ENCODE measurements at places on chromosomes 7 and 10.

- DNase-seq, result no peak
- no peaks in the 10 kb centered on the region for H3K27me3 ChIP-seq
- no peaks in the 10 kb centered on the region for H3K4me1 ChIP-seq
- H3K36me3 ChIP-seq, result no peaks in the 10 kb centered on the region
These were observed 135.3 kb downstream of the ADARB2 start for GRCh38 chr10:1602037-1602484.

DNA sequence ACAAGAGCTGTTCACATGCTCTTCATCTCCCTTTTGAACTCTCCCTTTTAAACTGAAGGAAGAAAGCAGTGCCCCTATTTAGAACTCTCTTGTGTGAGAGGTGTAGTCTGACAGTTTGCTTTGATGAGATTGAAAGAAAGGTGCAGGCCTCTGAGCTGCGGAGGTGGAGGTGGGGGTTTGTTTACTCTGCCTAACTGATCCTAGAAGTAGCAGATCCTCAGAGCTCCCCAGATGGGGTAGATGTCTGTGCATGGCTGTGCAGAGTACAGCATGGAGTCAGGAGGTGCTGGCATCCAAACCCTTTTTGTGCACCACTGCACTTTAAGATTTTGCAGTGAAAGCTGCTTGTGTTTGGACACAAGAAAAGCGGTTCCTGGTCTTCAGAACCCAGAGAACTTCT is 58.3 kb downstream of the MINDY4 start:
- no peak for DNase-seq
- H3K27ac ChIP-seq, result no peak overlapping the region
- no peaks in the 10 kb centered on the region for H3K27me3 ChIP-seq
- H3K4me3 ChIP-seq, result no peak overlapping the region
- no peaks in the 10 kb centered on the region for H3K4me1 ChIP-seq

DNA sequence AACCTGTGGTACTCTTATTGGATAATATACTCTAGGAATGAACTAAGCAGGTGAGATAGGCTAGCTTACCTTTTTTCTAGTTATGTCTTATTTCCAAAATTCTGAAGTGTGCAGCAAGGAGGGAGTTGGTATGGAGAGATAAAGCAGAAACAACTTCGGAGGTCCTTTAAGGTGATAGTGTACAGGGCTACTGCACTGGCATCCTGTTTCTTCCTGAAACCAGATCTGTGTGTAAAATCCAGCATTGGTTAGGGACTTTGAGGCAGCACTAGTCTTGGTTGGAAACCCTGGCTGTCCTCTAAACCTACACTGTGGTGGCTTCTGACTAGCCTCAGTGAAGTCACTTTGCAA is 66.9 kb upstream of the STRIP2 start:
- H3K27ac ChIP-seq, result no peak overlapping the region
- H3K4me3 ChIP-seq, result no peak overlapping the region
- no peaks in the 10 kb centered on the region for H3K27me3 ChIP-seq
- DNase-seq, result no peak
- H3K4me1 ChIP-seq, result peaks cover 14% of the 10 kb centered on the region

GRCh38 chr7:138799336-138800000 is 1.5 kb upstream of the ATP6V0A4 start:
- H3K27me3 ChIP-seq, result no peaks in the 10 kb centered on the region
- H3K4me3 ChIP-seq, result no peak overlapping the region
- peaks cover 14% of the 10 kb centered on the region for H3K4me1 ChIP-seq
- no peak overlapping the region for H3K27ac ChIP-seq

Measured in natural killer cell (primary cell).